ENCODE measurements at places on chromosomes 16 and 17.
A peak's percentile ranks its signal among the peaks of the same experiment; 100 is the strongest.

DNA sequence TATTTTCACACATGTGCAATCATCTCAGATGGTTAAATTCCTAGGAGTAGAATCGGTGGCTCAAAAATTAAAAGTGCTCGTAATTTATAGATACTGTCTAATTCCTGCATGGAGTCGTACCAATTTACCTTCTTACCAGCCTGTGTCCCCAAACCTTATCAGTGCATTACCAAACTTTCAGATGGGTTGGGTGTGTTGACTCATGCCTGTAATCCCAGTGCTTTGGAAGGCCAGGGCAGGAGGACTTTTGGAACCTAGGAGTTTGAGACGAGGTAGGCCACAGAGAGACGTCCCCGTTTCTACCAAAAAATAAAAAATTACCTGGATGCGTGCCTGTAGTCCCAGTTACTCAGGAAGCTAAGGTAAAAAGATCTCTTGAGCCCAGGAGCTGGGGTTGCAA, 34.5 kb upstream of the GPRC5B start:
- H3K4me1 ChIP-seq: no peaks in the 10 kb centered on the region
- H3K4me3 ChIP-seq: no peak overlapping the region
- no peak for DNase-seq
- no peaks in the 10 kb centered on the region for H3K36me3 ChIP-seq

GRCh38 chr17:32259586-32259985, 6.0 kb upstream of the RHBDL3 start:
- no peaks in the 10 kb centered on the region for H3K4me1 ChIP-seq
- H3K27ac ChIP-seq: no peak overlapping the region
- H3K4me3 ChIP-seq: no peak overlapping the region
- no peak for DNase-seq
- H3K27me3 ChIP-seq: peaks cover 50% of the 10 kb centered on the region

GRCh38 chr16:6363396-6363795, 969.2 kb upstream of the RBFOX1 start:
- no peaks in the 10 kb centered on the region for H3K36me3 ChIP-seq
- no peak overlapping the region for H3K27ac ChIP-seq
- no peak for DNase-seq
- H3K4me1 ChIP-seq: no peaks in the 10 kb centered on the region
- no peaks in the 10 kb centered on the region for H3K27me3 ChIP-seq

GRCh38 chr16:51535591-51535990, 384.5 kb upstream of the SALL1 start:
- no peak for DNase-seq
- H3K4me1 ChIP-seq: peaks cover 1% of the 10 kb centered on the region
- H3K36me3 ChIP-seq: no peaks in the 10 kb centered on the region
- H3K4me3 ChIP-seq: no peak overlapping the region
- no peak overlapping the region for H3K27ac ChIP-seq

GRCh38 chr17:38571833-38572668, 33.7 kb downstream of the SRCIN1 start:
- no peak for DNase-seq
- H3K4me3 ChIP-seq: no peak overlapping the region
- H3K27me3 ChIP-seq: peaks cover 77% of the 10 kb centered on the region
- H3K4me1 ChIP-seq: peaks cover 2% of the 10 kb centered on the region
- H3K36me3 ChIP-seq: no peaks in the 10 kb centered on the region

DNA sequence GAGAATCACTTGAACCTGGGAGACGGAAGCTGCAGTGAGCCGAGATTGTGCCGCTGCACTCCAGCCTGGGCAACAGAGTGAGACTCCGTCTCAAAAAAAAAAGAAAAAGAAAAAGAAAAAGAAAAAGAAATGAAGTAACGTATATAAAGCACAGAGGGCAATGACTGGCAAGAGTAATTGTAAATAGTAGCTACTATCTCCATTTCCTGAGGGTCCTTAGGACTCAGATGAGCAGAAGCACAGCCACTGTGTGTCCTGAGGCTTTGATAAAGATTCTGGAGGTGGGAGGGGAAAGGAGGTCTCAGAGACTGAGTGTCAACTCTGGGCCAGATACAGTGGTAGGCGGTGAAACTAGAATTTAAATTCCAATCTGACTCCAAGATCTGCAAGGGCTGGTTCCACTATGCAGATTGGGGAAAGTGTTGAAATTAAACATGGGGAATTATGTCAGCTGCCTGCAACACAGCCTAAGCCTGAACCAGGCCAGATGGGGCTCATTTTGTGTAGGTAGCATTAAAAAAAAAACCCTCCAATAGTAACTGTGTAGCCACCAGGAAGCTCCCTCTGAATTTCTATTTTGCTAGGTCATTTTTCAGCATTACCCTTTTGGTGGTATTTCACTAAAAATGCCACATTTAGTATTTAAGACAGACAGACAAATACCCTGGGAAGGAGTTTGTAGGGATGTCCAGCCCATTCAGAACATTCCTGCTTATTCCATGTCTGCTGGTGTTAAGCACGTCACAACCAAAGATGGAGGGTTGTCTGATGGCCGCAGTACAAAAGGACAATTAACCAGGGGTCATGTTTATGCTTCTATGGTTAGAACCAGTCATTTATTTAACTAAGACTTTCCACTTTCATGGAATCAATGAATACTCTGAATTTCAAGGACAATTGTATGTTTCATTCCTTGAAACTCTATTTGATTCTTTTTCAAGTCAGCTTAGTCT, 46.1 kb downstream of the TBX4 start:
- peaks cover 4% of the 10 kb centered on the region for H3K4me1 ChIP-seq
- H3K36me3 ChIP-seq: no peaks in the 10 kb centered on the region
- H3K4me3 ChIP-seq: no peak overlapping the region
- H3K27me3 ChIP-seq: peaks cover 8% of the 10 kb centered on the region

DNA sequence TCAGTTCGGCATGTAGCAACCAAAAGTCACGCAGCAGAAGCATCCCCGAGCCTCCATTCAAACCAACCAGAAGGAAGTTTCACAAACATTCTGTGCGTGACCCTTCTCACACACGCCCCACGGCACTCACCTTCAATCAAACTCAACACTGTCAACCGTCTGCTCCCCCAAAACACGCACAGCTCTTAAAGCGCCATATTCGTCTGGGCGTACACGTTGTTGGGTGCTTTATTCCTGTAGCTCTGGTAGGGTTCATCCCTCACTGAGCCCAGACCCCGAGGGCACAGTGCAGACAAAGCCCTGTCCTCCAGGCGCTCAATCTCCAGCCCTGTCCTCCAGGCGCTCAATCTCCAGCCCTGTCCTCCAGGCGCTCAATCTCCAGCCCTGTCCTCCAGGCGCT, 2.2 kb downstream of the RAB40B start:
- no peak overlapping the region for H3K4me3 ChIP-seq
- H3K4me1 ChIP-seq: peaks cover 5% of the 10 kb centered on the region
- no peak overlapping the region for H3K27ac ChIP-seq
- H3K36me3 ChIP-seq: no peaks in the 10 kb centered on the region

DNA sequence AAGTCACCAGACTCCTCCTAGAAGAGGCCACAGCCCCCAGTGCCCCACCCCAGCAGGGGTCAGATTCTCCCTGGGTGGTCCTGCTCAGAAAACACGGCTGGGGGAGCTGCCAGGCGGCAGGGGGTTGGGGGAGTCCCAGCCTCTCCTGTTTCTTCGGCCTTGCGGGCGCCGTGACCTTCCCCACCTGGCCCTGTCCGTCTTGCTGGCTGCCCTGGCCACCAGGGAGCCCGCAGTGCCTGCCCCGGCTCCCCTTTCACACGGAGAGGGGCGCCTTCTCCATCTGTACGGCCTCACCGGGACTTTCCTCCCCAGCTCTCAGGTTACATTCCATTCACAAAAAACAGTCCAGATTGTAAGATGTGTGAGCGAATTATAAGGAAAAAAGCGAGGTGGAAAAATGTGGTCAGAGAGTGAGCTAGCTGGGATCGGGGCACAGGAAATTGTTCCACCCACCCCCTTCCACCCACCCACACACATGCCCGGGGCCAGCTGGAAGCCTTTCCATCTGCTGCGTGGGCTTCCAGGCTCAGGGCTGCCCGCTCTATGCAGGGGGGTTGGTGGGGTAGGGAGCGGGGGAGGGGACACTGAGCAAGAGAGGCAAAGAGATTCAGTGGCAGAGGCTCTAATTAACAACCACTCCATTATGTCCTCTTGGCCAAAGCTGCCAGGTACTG, 14.6 kb upstream of the CIBAR2 start:
- H3K27me3 ChIP-seq: no peaks in the 10 kb centered on the region
- no peak overlapping the region for H3K4me3 ChIP-seq
- DNase-seq: no peak
- no peaks in the 10 kb centered on the region for H3K4me1 ChIP-seq
- H3K36me3 ChIP-seq: no peaks in the 10 kb centered on the region

- no peak for DNase-seq
- peaks cover 2% of the 10 kb centered on the region for H3K4me1 ChIP-seq
- H3K27me3 ChIP-seq: peaks cover 9% of the 10 kb centered on the region
- H3K27ac ChIP-seq: no peak overlapping the region
- no peak overlapping the region for H3K4me3 ChIP-seq
- H3K36me3 ChIP-seq: no peaks in the 10 kb centered on the region
Observed at GRCh38 chr17:56319531-56319930, 166.3 kb downstream of the ANKFN1 start.

GRCh38 chr16:3861808-3862451, 18.6 kb downstream of the CREBBP start:
- H3K4me3 ChIP-seq: no peak overlapping the region
- DNase-seq: no peak
- peaks cover 3% of the 10 kb centered on the region for H3K36me3 ChIP-seq
- H3K4me1 ChIP-seq: peaks cover 26% of the 10 kb centered on the region

DNA sequence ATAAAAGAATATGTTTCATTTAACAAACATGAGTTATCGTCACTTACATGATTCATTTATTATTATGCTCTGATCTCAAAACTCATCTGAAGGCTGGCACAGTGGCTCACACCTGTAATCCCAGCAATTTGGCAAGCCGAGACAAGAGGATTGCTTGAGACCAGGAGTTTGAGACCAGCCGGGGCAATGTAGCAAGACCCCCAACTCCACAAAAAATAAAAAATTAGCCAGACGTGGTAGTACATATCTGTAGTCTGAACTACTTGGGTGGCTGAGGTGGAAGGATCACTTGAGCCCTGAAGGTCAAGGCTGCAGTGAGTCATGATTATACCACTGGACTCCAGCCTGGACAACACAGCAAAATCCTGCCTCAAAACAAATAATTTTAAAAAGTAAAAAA, 16.0 kb downstream of the APPBP2 start:
- no peak overlapping the region for H3K4me3 ChIP-seq
- no peaks in the 10 kb centered on the region for H3K27me3 ChIP-seq
- no peak for DNase-seq
- peaks cover 4% of the 10 kb centered on the region for H3K4me1 ChIP-seq
- no peak overlapping the region for H3K27ac ChIP-seq

- DNase-seq: peak; percentile 66
- H3K27me3 ChIP-seq: peaks cover 10% of the 10 kb centered on the region
- H3K4me1 ChIP-seq: peaks cover 32% of the 10 kb centered on the region
- H3K4me3 ChIP-seq: no peak overlapping the region
- H3K36me3 ChIP-seq: no peaks in the 10 kb centered on the region
Observed at GRCh38 chr16:79628501-79628975, 28.0 kb upstream of the MAF start.

GRCh38 chr16:28163699-28164098, 48.1 kb downstream of the XPO6 start:
- H3K4me3 ChIP-seq: no peak overlapping the region
- H3K4me1 ChIP-seq: peaks cover 75% of the 10 kb centered on the region
- H3K27ac ChIP-seq: peak overlapping the region; percentile 51
- DNase-seq: no peak

GRCh38 chr16:89764711-89765201, 43.4 kb downstream of the ZNF276 start:
- H3K4me1 ChIP-seq: peaks cover 38% of the 10 kb centered on the region
- H3K36me3 ChIP-seq: peaks cover 79% of the 10 kb centered on the region
- peak; percentile 76 for DNase-seq
- peak overlapping the region; percentile 85 for H3K27ac ChIP-seq
- H3K4me3 ChIP-seq: peak overlapping the region; percentile 62

- no peak overlapping the region for H3K4me3 ChIP-seq
- H3K36me3 ChIP-seq: no peaks in the 10 kb centered on the region
- H3K27ac ChIP-seq: no peak overlapping the region
- H3K4me1 ChIP-seq: no peaks in the 10 kb centered on the region
Observed at GRCh38 chr17:41631025-41631897, 6.9 kb upstream of the KRT17 start.

GRCh38 chr16:67865318-67865717, 7.5 kb upstream of the EDC4 start:
- H3K36me3 ChIP-seq: peaks cover 24% of the 10 kb centered on the region
- H3K27ac ChIP-seq: no peak overlapping the region
- H3K27me3 ChIP-seq: no peaks in the 10 kb centered on the region
- peak; percentile 36 for DNase-seq
- peaks cover 2% of the 10 kb centered on the region for H3K4me1 ChIP-seq

GRCh38 chr17:78095035-78095434, 33.5 kb downstream of the TMC6 start:
- H3K4me1 ChIP-seq: no peaks in the 10 kb centered on the region
- H3K27me3 ChIP-seq: no peaks in the 10 kb centered on the region
- no peak overlapping the region for H3K4me3 ChIP-seq
- no peak overlapping the region for H3K27ac ChIP-seq

- no peak for DNase-seq
- no peaks in the 10 kb centered on the region for H3K4me1 ChIP-seq
- H3K27me3 ChIP-seq: no peaks in the 10 kb centered on the region
- H3K27ac ChIP-seq: no peak overlapping the region
- no peak overlapping the region for H3K4me3 ChIP-seq
- no peaks in the 10 kb centered on the region for H3K36me3 ChIP-seq
Observed at GRCh38 chr17:71251276-71251675, 869.5 kb upstream of the SOX9 start.

DNA sequence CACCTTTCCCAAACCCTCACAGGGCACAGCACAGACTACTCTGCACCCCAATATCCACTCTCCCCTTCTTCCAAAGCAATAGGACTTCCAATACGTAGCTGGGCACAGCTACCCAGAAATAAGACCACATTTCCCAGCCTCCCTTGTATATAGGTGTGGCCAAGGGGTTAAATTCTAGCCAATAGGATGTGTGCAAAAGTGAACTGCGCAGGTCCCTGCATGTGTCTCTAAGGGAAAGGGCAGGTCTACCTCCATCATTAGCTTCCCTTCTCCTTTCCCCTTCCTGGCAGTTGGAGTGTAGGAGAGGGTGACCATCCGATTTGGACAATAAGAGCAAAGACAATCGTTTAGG, 25.5 kb upstream of the SNN start:
- no peak overlapping the region for H3K4me3 ChIP-seq
- H3K4me1 ChIP-seq: peaks cover 8% of the 10 kb centered on the region
- no peak overlapping the region for H3K27ac ChIP-seq
- peaks cover 16% of the 10 kb centered on the region for H3K27me3 ChIP-seq
- no peaks in the 10 kb centered on the region for H3K36me3 ChIP-seq

DNA sequence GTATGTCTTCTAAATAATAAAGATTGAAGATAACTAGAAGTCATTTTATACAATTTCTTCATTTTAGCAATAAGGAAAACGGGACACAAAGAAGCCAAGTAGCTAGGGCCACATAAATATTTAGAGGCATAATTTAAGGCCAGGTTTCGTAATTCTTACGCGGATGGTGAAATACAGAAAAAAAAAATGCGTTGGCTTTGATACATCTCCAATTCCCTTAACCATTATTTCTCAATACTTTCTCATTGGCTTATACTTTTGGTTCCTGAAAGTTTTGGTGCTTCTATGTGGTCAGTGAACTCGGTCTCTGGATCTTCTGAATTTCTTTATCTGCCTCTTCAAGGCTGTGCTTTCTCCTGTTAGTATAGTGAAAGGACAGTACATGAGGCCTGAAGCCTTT, 888.1 kb downstream of the KCNJ2 start:
- H3K4me1 ChIP-seq: no peaks in the 10 kb centered on the region
- no peaks in the 10 kb centered on the region for H3K36me3 ChIP-seq
- H3K4me3 ChIP-seq: no peak overlapping the region
- H3K27me3 ChIP-seq: no peaks in the 10 kb centered on the region
- H3K27ac ChIP-seq: no peak overlapping the region

All from activated CD8-positive, alpha-beta T cell treated with anti-CD3 and anti-CD28 coated beads, Interleukin-2, amount 10 ng/mL, durations not matched to agents 7 days and 5 days (primary cell).